Adipocyte (in vitro differentiated cells): ENCODE measurements at places on chromosomes 1 and 21.
A peak's percentile ranks its signal among the peaks of the same experiment; 100 is the strongest.

DNA sequence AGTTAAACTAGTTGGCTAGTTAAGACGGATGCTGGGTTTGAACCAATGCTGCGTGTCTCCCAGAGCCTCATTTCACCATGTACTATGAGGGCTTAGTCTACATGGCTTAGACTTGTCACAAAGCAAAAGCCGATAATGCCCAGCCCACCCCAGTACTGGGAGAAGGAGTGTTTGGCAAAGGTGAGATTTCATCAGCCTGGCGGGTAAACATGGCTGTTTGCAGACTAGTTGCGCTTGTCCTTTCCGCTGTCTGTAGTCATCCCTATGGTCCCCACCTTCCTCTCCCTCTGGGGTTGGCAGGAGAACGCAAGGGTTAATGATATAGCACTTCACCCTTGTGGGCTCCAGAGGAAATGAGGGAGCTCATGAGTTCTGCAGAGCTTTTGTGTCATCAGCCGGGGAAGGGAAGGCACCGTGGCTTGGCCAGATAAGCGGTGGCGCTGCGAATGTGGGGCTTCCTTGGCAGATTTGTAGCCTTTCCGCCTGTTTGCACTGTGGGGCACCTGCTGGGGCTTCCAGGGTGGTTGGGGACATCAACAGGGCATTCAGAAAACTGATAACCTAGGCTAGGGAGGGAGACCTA lies 29.2 kb downstream of the SOX13 start:
- no peak for DNase-seq

DNA sequence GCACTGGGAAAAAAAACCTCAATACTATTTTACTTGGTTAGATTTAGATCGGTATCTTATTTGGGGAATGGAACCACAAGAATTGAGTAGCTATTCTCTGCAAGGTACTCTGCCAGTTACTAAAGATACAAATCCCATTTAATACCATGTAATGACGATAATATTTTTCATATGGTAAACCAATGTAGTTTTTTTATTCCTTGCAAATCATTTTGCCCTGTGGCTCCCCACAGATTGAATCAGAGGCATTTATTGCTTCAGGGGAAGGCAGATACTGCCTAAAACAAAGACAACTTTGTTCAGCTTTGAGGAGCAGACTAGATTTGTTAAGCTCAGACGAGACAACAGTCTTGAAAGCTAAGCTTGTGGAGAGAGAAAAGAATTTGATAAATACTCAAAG lies 226.7 kb upstream of the RUNX1 start:
- DNase-seq: peak; percentile 69

GRCh38 chr1:232942413-232943294 lies 7.8 kb upstream of the NTPCR start:
- DNase-seq: no peak

GRCh38 chr1:156444407-156445001 lies 56.1 kb downstream of the MEF2D start:
- peak; percentile 61 for DNase-seq

- peak; percentile 86 for DNase-seq
Measured at GRCh38 chr21:34846601-34847112, 177.9 kb downstream of the CLIC6 start.

DNA sequence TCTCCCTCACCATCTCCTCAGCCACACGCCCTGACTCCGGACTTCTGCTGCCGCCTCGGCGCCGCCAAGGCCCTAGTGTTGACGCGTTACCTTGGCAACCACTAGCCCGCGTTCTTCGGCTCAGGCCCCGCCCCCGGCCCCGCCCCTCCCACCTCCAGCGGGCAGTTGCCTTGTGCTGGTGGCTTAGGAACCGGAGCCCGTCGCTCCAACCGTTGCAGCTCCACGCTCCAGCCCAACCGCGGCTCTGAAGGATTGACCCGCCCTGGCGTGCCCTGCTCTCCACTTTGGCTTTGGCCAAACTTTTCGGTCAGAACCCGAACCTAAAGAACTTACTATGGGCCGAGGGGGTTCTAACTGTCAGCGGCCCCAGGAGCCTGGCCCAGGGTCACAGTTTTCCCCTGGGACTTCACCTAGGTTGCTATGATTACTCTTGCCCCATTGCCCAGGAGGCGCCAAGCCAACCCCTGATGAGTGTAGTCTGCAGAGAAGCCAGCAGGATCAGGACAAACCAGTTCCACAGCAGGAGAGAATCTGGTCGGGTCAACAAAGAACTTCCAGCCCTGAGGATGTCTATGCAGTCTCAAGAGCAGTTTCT lies at the start of gene CFAP45:
Gene CFAP45 (minus strand): TSS at position 80 of the 595 bp plus-strand sequence. CDS start 67 bp downstream, at position 13.
- DNase-seq: no peak

- no peak for DNase-seq
Measured at GRCh38 chr21:41611966-41612606, 104.1 kb upstream of the TMPRSS2 start.

- DNase-seq: peak; percentile 29
Measured at GRCh38 chr1:236494586-236495466, 29.0 kb upstream of the LGALS8 start.

- DNase-seq: no peak
Measured at GRCh38 chr1:50949286-50949982, 10.6 kb downstream of the FAF1 start.

- DNase-seq: peak; percentile 93
Measured at GRCh38 chr1:15272009-15272781, 25.2 kb downstream of the FHAD1 start.

DNA sequence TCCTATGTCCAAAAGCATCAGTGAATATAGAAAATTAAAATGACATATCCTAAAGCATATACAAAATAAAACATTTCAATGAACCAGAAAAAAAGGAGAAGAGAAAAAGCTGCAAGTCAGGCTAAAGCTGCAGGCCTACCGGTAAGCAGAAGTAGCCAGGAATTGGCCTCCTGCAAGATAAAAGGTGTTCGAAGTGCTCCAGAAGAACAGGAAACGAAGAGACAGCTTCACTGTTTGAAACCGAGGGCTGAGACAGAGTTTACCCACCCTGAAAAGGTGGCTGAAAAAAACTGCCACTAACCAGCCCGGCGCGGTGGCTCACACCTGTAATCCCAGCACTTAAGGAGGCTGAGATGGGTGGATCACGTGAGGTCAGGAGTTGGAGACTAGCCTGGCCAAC lies 37.4 kb downstream of the NSL1 start:
- DNase-seq: no peak

GRCh38 chr1:15207031-15207828 lies 39.8 kb upstream of the FHAD1 start:
- DNase-seq: no peak

DNA sequence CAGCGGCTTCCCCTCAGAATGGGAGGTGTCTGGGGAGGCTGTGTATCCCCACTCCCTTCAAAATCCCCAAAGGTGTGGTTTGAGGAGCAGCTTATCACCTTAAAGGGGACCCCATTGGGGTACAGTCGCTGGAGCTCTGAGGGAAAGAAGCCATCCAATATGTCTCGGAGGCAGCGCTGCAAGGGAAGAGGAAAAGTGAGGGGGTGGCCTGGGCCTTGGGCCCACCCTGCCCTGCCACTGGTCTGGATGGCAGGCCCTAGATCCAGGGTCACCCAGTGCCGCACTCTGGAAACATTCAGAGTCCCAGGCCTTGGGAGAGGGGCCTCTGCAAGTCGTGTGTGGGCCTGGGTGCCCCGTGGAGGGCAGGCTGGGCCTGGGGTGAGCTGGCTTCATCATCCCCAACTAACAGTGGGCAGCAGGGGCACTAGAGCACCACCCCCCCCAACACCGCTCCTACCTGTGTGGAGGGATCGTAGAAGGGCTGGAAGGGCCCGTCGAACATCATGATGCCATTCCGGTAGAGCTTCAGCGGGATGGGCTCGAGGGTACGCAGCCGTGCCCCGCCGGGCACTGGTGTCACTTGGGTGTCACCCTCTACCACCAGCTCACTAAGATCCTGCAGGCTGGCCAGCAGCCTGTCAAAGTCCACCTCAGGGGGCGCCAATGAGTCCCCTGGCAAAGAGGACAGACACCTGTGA lies 5.6 kb downstream of the SH3BGRL3 start:
- no peak for DNase-seq

GRCh38 chr1:115671176-115671934 lies 29.6 kb downstream of the VANGL1 start:
- DNase-seq: no peak

DNA sequence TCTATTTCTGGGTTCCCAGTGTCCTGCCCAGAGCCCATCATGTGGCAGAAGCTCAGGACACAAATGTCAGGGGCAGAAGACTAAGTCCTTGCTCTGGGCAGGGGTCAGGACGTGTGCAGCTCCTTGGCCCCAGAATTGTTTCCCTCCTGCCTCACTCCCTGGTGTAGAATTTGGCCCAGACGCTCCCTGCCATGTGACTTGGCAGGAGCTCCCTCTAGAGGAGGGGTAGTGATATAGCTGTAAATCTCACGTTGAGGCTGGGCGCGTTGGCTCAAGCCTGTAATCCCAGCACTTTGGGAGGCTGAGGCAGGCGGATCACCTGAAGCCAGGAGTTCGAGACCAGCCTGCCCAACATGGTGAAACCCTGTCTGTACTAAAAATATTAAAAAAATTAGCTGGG lies 91.2 kb downstream of the UBIAD1 start:
- DNase-seq: no peak

GRCh38 chr1:35691080-35691479 lies 27.6 kb downstream of the C1orf216 start:
- DNase-seq: no peak

DNA sequence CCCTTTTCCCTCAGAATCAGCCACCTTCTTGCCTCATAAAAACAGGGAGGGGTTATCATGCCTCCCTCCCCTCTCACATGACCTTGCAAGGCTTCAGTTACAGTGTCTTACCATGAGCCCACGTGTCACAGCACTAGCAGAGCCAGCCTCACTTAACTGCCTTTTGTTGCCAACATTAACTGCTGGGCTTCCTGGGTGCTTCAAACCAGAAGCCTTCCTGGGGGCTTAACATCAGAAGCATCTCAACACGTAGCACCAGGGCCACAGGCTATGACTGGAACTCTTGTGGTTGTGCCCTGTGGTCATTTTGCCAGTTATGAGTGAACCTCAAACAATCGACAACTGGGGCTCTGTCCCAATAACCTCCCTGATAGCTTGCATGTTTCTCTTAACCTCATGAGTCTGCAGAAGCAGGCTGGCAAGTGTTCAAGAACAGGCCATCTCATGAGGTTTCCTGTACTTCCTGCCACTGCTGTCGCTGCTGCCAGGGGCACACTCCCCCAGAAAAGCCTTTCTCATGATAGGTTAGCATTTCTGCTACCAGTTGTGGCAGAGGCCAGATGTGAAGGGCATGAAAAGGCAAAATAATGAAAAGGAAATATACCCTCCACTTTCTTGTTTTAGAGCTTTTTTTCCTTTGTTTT lies 132.2 kb downstream of the GLUL start:
- peak; percentile 49 for DNase-seq

- DNase-seq: no peak
Measured at GRCh38 chr1:212155219-212155618, 119.7 kb downstream of the DTL start.

DNA sequence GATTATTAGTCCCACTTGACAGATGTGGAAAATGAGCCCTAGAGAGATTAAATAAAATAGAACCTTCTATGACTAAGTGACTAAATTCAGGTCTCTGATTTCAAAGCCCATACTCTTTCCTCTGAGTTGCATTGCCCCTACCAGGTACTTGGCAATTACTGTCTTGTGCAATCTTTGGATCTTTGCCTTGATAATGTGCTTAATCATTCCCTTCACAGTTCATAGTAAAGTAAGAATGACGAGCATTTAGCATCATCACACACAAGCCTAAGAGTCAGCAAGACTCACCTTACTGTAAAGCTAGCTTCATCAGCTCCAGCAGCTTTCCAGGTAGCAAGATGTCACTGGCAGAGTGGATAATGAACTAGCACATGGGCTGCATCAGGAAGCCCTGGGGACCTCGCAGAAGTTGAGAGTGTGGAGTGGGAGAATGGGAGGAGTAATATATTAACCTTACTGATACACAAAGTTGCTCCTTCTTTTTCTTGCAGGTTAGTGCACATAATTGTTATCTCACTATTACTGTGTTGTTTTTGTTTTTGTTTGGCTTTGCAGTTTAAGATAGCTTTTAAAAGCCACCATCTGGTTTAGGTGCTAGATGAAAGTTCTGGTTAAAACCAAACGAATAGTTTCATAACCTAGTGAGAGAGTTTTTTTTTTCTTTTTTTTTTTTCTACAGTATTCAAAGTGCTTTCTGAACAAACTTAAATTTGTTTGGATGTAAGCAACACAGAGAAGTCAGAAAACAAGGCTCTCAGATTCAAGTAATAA lies 71.8 kb downstream of the PBX1 start:
- DNase-seq: no peak

- no peak for DNase-seq
Measured at GRCh38 chr1:36602184-36602583, 119.5 kb upstream of the CSF3R start.

GRCh38 chr1:206556750-206557635 lies 49.7 kb downstream of the RASSF5 start:
- peak; percentile 73 for DNase-seq

DNA sequence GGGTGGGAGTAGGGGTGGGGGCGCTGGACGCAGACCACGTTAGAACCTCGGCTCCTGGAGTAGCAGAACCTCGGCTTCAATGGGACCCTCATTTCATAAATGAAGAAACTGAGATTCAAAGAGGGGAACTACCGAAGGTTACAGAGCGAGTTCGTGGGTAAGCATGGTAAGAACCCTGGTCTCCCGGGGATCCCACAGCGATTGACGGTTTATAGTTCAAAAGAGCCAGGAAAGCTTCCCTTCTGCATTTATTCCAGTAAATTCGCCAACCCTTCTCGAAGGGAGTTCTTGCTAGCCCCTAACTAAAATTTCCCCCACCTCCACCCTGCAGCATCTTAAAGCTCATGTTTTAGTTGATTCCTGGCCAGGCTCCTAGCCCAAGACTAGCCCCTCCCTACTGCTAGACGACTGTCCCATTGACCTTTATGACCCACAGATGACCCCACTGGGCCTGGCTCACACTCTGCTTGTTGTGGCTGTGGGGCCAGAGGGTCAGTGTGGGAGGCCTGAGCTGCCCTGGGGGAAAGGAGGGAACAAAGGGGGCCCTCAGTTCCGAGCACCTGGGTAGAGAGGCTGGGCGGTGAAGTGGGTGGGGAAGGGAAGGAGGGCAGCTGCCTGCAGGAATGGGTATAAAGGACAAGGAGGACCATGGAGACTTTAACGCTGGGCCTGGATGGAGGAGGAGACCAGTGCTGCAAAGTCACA lies 558 bp upstream of the KIF21B start:
- no peak for DNase-seq

DNA sequence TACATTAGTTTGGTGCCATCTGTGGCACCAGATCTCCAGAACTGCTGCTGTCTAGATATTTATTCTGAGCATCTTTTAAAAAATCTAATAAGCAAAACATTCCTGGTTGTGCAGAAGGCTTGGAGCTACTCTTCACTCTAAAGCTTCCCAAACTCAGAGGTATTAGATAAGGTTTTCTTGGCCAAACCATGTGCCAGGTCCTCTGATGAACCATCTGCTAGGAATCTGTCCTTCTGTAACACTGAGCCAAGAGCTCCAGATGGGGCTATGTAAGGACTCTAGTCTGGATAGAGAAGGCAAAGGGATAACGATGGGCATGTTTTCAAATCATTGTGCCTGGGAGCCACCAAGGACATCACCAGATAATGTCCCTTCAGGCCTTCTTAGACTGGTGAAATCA lies 410.6 kb downstream of the NTNG1 start:
- no peak for DNase-seq
